ENCODE measurements at places on chromosomes 7 and 10.

- no peak for DNase-seq
Measured at GRCh38 chr7:32079510-32079909, 9.3 kb upstream of the PDE1C start.

- no peak for DNase-seq
Measured at GRCh38 chr7:30327813-30328212, 43.4 kb downstream of the ZNRF2 start.

DNA sequence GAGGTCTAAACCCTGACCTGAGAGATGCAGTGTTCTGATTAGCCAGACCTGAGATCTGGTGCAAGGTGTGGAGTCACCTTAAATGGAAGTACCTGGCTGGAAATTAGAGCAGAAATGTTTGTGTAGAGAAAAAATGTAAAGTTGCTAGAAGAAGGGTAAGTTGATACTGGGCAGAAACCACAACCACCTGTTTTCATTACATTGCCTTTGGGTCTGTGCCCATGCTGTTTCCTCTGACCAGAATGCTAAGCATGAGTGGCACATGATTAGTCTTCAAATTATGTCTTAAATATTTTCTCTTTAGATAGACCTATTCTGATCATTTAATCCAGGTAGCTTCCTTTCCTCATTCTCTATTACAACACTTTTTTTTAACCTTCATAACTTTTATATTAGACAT lies 69.0 kb downstream of the CASD1 start:
- DNase-seq: no peak

DNA sequence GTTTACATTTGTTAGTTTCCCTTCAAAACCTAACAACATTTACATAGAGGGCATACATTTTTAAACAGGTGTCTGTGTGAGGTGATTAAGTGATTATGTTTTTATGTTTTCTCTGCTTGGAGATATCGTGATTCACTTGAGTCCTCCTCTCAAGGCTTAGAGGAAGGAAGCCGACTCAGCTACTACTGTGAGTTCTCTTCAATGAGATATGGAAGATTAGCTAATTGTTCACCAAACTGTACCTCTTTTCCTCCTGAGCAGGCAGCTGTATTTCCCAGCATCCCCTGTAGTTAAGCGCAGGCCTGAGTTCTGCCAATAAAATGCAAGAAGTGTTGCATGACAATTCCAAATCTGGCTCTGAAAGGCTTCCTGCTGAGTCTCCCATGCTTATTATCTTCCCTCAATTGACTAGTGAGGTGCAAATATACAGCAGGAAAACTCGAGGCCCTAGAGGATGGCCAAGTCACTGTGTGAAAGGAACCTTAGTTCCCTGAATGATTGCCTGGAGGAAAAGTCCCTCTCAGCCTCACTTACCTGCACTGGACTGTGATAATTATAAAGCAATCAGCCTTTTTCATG lies 528.7 kb downstream of the GRM8 start:
- no peak for DNase-seq

- DNase-seq: no peak
Measured at GRCh38 chr7:55185941-55186609, 167.3 kb downstream of the EGFR start.

- no peak for DNase-seq
Measured at GRCh38 chr10:98080494-98080893, 50.1 kb upstream of the CRTAC1 start.

- no peak for DNase-seq
Measured at GRCh38 chr7:156654511-156655234, 14.1 kb downstream of the RNF32 start.

- no peak for DNase-seq
Measured at GRCh38 chr10:5523796-5524574, 776 bp upstream of the CALML3 start.

- no peak for DNase-seq
Measured at GRCh38 chr7:151091431-151091830, 5.2 kb downstream of the AGAP3 start.

DNA sequence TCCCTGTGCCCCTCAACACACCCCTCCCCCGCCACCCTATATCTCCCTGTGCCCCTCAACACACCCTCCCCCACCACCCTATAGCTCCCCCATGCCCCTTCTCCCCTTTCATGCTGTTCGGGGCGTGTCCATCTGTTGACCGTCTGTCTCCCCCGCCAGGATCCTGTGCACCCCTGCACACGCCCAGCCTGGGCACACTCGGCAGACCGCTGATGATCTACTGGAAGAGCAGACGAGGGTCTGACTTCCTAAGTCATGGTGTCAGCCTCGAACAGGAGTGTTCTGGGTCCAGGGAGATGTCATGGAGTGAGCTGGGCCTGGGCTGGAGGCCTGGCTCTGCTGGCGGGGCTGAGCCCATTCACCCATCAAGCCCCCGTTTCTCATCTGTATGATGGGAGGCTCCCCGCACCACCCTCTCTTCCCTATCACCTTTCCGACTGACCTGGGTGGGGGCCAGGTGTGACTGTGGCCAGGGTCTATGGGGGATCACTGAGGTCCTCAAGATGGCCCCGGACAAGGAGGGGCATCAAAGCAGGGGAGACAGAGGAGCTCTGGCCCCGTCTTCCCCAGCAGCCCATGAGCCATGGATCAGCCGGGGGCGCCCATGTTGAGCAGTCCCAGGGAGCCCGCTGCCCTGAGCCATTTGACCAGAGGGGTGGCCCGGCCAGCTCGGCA lies 48.3 kb downstream of the PDGFA start:
- no peak for DNase-seq

DNA sequence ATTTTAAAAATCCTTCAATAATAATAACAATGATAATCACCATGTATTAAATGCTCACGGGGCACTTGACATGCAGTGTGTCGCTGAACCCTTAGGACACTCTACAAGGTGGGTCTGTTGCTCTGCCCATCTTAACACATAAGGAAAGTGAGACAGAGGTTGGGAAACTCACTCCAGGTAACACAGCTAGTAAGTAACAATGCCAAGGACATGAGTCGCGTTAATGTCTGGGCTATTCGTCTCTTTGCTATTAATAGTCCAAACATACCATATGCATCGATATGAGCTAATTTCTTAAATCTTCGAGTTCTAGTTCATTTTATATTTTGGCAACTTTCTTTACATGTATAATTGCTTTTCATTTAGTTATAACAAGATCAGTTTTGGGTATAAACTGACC lies 79.5 kb downstream of the BEND7 start:
- DNase-seq: no peak

GRCh38 chr7:150978126-150978789 lies at the start of gene KCNH2:
TSS of gene KCNH2 (minus strand) at chr7:150978321. CDS start at chr7:150977913, 408 bp downstream.
- peak; percentile 30 for DNase-seq

GRCh38 chr7:157003445-157003755 lies 7.1 kb downstream of the MNX1 start:
- no peak for DNase-seq

DNA sequence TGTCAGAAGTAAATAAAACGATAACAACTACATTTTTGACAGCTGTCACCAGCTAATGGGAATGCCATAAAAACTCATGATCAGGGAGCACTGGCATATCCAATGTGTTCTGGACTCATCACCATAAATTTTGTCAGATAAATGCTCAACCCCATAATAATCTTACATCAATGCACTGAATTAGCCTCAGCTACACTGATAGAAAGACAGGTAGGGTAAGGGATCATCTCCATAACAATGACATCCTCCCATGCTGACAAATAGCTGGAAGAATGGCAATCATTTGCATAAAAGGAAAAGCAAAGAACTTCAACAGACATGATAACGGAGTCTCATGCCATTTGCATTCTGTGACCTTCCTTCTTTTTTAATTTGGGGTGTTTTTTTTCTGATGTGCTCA lies 352.8 kb upstream of the PFKP start:
- no peak for DNase-seq

DNA sequence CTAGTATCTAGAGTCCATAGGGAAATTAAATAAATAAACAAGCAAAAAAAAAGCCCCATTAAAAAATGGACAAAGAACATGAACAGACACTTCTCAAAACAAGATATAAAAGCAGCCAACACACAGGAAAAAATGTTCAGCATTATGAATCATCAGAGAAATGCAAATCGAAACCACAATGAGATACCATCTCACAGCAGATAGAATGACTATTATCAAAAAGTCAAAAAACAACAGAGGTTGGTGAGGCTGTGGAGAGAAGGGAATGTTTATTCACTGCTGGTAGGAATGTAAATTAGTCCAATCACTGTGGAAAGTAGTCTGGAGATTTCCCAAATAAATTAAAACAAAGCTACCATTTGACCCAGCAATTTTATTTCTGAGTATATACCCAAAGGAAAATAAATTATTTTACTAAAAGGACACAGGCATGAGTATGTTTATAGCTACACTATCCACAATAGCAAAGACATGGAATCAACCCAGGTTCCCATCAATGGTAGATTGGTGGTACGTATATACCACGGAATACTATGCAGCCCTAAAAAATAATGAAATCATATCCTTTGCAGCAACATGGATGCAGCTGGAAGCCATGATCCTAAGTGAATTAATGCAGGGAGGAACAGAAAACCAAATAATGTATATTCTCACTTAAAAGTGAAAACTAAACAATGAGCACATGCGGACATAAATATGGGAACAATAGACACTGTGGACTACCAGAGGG lies 366.5 kb upstream of the SEMA3C start:
- no peak for DNase-seq

DNA sequence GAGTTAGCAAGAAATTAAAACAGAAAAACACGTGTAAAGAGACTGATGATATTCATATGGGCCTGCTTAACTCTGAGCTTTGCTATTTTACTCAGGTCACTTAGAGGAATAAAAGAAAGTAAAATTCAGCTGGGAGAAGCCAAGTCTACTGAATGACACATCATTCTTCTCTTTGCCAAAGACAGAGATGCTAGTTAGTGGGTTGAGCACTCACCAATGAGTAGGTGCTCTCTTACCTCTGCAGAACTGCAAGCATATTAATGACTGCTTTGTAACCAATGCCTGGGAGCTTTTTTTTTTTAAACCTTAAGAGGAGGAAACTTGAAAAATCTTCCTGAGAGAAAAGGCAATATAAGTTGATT lies 44.8 kb upstream of the BAMBI start:
- DNase-seq: no peak

- DNase-seq: no peak
Measured at GRCh38 chr10:127937069-127937468, 30.2 kb downstream of the PTPRE start.

- no peak for DNase-seq
Measured at GRCh38 chr7:29453021-29453420, 110.6 kb upstream of the PRR15 start.

- DNase-seq: no peak
Measured at GRCh38 chr10:47290338-47290737, 9.7 kb upstream of the GDF10 start.

DNA sequence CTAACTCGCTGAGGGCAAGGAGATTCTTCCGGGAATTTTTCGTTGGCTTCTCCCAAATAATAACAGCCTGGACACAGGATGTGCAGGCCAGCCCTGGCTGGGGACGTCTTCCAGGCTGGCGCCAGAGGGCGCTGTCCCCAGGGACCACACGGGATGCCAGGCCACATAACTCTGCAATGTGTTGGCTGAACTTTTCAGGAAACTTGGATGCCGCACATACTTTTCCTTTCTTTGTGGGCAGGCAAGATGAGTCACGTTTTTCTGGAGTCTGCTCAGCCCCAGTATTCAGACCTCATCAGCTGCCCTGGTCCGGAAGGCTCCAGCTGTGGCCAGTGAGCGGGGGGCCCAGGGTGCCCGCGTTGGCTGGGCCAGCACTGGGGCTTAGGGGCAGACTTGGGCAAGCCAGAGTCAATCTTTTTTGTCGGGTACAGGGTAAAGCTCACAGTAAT lies 122.7 kb downstream of the PRKAG2 start:
- DNase-seq: no peak
